ENCODE measurements at places on chromosomes 5 and 9. TPM values are rescaled to one million over a fixed set of nuclear protein-coding genes. Genes with fewer than 3 reads are reported as not detected.
A peak's percentile ranks its signal among the peaks of the same experiment; 100 is the strongest.

UNC13B gene
- 102 TPM for total RNA-seq

GSN gene
- 468 TPM for total RNA-seq

DNA sequence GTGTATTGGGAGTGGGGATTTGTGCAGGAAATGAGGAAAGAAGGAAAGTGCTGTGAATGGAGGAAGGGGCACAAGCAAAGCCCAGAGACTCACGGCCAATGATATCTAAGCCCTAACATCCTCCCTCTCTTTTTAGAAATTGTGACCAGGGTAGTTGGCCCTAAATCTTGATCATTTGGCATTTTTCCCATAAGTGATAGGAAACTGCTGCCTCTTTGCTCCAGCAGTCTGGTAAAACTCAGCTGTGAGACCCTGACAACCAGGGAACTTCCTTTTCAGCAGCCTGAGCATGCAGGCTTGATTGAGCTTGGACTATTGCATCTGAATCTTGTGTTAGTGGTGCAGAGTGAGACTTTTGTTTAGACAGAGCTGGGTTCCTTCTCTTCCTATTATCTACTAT, 9.6 kb upstream of the ADRB2 start:
- H3K4me3 ChIP-seq, result no peak overlapping the region
- no peaks in the 10 kb centered on the region for H3K4me1 ChIP-seq
- DNase-seq, result peak; percentile 77
- no peaks in the 10 kb centered on the region for H3K36me3 ChIP-seq
- H3K27ac ChIP-seq, result no peak overlapping the region

DNA sequence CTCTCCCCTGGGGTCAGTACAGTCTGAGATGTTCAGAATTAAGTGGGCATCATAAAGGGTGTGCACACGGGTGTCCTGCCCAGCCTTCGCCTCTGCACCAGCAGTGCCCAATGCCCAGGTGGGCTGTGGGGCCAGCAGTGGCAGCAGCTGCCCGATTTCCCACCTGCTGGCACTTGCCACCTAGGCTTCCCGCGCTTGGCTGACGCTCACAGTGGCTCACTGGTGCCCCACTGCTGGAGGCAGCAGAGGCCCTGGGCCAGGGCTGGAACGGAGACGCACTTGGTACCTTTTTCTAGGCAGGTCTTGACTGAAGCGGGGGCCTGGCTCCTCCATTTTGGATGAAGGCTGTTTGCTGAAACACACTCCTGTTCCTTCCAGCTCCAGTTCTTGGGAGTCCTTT, 17.0 kb downstream of the MRNIP start:
- H3K4me3 ChIP-seq, result no peak overlapping the region
- H3K27ac ChIP-seq, result no peak overlapping the region

GRCh38 chr9:89865357-89865756, 260.5 kb downstream of the GADD45G start:
- no peak overlapping the region for H3K27ac ChIP-seq
- no peaks in the 10 kb centered on the region for H3K36me3 ChIP-seq
- H3K4me3 ChIP-seq, result no peak overlapping the region
- H3K27me3 ChIP-seq, result no peaks in the 10 kb centered on the region
- peaks cover 16% of the 10 kb centered on the region for H3K4me1 ChIP-seq
- DNase-seq, result no peak

- no peak overlapping the region for H3K27ac ChIP-seq
- no peak overlapping the region for H3K4me3 ChIP-seq
- no peaks in the 10 kb centered on the region for H3K4me1 ChIP-seq
- DNase-seq, result no peak
- H3K36me3 ChIP-seq, result no peaks in the 10 kb centered on the region
- H3K27me3 ChIP-seq, result no peaks in the 10 kb centered on the region
Measured at GRCh38 chr5:86797677-86798076, 179.9 kb downstream of the COX7C start.

DNA sequence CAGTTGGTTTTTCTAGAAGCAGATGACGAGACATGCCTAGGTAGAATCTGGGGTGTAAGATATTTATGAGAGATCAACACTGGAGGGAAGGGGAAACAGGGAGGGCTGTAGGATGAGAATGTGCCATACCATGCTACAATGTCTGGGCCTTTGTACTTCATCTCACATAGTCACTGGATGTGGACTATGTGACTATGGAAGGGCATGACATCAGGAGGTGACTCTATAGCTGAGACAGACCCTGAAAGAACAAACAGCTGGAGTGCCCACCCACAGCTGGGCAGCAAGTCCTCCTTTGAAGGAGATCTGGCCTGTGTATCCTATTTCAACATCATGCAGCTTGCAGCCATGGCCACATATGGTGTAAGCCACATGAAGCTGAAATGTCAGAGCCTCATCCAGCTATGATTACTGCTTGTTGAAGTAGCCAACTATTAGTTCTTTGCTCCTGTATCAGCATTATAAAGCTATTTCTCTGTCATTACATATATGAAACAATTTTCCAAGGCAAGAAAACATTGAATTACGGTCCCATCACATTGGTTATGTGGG, 46.2 kb upstream of the KIF2A start:
- no peaks in the 10 kb centered on the region for H3K36me3 ChIP-seq
- no peak overlapping the region for H3K27ac ChIP-seq
- H3K27me3 ChIP-seq, result no peaks in the 10 kb centered on the region

- no peak for DNase-seq
- H3K27me3 ChIP-seq, result no peaks in the 10 kb centered on the region
- no peaks in the 10 kb centered on the region for H3K36me3 ChIP-seq
- no peak overlapping the region for H3K27ac ChIP-seq
- H3K4me3 ChIP-seq, result no peak overlapping the region
- no peaks in the 10 kb centered on the region for H3K4me1 ChIP-seq
Measured at GRCh38 chr5:25500635-25501034, 855.9 kb upstream of the CDH10 start.

DNA sequence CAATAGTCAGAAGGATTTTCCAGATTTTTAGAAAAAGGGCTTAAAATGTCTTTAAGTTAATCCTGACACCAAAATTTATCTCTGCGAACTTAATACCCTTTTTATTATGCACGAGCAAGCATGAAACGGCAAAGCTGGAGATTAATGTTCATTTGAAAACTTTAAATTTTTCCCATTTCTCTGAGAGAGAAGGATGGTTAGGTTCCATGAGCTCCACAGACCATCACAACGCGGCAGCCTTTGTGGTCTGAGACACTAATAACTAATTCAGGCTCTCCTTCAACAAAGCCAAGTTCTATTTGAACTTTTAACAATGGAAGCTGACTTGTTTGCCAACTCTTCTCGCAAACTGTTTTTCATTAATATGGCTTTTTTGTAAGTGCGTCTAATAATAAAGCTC, 94.7 kb downstream of the MYO10 start:
- H3K36me3 ChIP-seq, result no peaks in the 10 kb centered on the region
- H3K4me1 ChIP-seq, result peaks cover 25% of the 10 kb centered on the region
- H3K27ac ChIP-seq, result no peak overlapping the region
- H3K27me3 ChIP-seq, result no peaks in the 10 kb centered on the region
- H3K4me3 ChIP-seq, result no peak overlapping the region
- DNase-seq, result no peak

GRCh38 chr5:115459855-115460341, 84.7 kb downstream of the FEM1C start:
- H3K36me3 ChIP-seq, result no peaks in the 10 kb centered on the region
- peaks cover 4% of the 10 kb centered on the region for H3K4me1 ChIP-seq
- no peak for DNase-seq
- H3K27me3 ChIP-seq, result no peaks in the 10 kb centered on the region
